DMS79 (cell line): ENCODE measurements at places on chromosomes 12 and 14.

DNA sequence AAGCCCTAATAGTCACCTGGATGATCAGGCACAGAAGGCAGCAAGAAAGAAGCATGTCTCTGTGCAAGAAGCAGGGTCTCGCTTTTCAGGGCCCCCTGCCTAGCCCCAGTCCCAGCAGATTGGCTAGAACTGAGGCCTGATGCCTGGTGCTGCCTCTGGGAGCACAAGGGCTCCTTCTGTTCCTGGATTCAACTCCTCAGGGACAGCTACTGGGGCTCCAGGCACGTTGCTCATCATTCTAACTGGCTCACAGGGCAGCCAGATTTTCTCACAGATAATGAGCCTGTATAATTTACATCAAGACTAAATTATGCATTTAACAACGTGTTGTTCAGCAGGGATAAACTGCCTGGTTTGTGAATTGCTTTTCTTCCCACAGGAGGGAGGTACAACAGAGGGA, 106.5 kb upstream of the PLXNC1 start:
- no peak for DNase-seq

DNA sequence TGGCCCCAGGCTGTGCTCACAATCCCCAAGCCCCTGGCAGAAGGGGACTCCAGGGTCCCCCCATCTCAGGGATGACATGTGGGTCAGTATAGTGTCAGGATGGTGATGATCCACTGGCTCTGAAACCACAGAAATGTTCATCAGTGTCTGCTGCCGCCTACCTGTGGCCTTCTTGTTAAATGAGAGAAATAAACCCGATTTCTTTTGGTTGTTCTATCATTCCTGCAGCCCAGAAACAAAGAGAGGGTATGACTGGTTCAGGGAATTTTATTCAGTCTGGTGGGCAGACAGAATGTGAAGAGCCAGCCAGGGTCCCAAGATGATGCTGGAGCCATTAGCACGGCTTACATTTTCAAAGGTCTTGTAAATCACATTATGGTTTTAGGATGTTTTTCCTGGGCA, 86.6 kb downstream of the CRADD start:
- no peak for DNase-seq

- DNase-seq = no peak
Measured at GRCh38 chr12:27400856-27401354, 45.6 kb upstream of the SMCO2 start.

- no peak for DNase-seq
Measured at GRCh38 chr14:90114554-90114953, 52.8 kb downstream of the KCNK13 start.

DNA sequence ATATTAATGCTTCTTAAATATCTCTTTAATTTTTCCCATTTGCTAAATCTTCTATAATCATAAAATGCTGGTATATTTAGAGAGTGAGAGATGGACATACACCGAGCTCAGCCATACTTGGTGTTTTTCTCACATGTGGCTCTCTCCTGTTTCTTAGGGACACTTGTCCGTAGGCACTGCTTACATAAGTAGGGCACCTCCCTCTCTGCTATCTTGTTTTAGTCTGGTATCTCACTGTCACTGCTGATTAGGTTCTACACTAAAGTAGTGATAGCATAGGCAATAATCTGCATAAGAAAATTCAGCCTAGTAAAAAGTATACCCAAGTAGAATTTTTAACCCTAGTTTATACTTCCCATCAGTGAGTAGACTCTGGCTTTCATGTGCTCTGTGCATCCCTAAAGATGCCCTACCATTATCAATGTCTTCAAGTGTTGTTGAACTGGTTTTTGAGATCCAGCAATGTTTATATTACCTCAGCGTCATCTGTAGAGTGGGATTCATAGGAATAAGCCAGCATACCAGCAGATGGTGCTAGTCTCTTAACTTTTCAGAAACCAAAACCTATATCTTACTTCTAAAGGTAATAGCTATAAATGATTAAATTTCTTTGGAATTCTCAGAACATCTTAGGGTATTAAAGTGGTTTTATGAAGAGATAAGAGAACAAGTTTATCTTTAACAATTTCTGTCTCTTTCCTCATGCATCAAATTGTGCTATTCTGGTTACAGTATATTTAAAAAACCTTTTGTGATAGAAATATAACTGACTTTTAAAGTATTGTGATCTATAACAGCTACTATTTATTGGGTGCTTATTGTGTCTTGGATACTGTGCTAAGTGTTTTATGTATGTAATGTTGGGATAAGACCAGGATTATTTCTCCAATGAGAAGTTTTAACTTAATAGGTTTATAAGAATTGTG, 32.9 kb downstream of the ARID2 start:
- no peak for DNase-seq

DNA sequence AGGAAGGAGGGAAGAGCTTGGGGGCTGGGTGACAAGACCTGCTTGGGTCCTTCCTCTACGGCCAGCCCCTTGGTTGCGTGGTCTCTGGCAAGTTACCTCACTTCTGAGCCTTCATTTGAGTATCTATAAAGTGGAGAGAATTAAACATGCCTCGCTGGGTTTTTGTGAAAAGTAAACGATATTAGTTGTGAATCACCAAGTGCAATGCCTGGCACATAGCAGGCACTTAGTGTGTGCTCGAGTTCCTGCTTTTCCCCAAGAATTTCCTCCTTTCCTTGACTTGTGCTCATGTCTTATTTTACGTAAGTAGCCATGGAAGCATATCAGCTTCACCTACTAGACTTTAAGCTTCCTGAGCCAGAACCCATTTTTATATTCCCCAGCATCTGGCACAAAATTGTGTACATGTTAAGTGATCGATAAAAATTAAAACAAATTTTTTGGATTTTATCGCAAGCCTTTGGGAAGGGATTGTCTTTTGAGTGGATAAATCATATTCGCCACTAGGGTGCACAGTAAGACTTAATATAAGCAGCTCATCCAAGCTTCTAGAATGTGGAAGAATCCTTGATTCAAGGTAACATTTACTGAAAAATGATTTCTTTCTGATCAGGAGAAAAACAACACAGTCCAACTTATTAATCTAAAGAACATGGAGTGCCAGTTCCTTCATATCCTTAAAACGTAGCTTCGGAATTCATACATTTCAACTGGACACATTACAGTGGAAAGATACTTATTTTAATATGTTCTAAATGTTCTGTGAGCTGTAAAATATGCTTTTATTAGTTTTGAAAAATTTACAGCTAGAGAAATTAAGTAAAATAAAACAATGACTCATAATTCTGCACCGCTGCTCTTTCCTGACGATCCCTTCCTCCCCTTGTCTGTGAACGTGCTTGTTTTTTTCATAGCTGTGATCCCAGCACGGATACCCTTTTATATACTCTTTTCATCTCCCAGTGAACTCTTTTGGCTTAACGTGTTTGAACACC, 62.0 kb downstream of the SLC25A47 start:
- peak; percentile 51 for DNase-seq

DNA sequence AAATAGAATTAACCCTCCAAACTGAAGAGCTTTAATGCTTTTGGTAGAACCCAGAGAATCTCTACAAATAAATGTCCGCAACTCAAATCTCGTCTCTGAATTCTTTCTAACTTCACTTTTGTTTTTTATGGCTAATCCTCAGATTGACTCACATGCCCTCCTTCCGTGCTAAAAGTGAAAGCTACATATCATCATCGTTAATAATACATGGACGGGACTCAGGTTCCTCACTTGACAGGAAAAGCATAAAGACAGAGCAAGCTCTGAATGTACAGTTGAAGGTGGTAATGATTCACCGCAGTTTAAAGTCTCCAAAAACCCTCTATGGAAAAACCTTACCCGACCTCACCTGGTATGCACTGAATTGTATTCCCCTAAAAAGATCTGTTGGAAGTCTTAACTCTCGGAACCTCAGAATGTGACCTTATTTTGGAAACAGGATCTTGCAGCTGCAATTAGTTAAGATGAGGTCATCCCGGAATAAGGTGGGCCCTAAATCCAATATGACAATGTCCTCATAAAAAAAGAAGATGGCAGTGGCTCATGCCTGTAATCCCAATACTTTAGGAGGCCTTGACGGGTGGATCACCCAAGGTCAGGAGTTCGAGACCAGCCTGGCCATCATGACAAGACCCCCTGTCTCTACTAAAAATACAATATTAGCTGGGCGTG, 147.4 kb upstream of the FOXN3 start:
- DNase-seq = no peak

- DNase-seq = peak; percentile 99
Measured at GRCh38 chr14:53408175-53408879, 255.2 kb upstream of the DDHD1 start.

GRCh38 chr14:98070536-98070935, 1201.5 kb downstream of the BCL11B start:
- DNase-seq = no peak

DNA sequence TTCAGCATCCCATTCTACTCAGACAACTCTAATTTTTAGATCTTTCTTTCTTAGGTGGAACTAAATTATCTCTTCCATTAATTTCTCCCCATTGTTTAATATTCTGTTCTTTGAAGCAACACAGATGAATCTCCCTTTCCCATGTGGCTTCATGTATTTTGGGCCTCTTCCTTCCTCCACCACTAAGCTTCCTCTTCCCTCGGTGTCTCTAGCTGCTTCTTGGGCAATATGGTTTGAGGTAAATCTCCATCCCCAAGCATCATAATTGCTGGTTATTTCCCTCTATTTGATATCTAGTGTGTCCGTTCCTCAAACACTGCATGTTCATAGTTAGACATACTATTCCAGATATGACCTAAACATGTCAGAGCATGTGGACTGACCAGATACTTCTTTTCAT, 119.2 kb downstream of the PELI2 start:
- DNase-seq = no peak

- no peak for DNase-seq
Measured at GRCh38 chr14:44041700-44042099, 465.4 kb downstream of the FSCB start.

DNA sequence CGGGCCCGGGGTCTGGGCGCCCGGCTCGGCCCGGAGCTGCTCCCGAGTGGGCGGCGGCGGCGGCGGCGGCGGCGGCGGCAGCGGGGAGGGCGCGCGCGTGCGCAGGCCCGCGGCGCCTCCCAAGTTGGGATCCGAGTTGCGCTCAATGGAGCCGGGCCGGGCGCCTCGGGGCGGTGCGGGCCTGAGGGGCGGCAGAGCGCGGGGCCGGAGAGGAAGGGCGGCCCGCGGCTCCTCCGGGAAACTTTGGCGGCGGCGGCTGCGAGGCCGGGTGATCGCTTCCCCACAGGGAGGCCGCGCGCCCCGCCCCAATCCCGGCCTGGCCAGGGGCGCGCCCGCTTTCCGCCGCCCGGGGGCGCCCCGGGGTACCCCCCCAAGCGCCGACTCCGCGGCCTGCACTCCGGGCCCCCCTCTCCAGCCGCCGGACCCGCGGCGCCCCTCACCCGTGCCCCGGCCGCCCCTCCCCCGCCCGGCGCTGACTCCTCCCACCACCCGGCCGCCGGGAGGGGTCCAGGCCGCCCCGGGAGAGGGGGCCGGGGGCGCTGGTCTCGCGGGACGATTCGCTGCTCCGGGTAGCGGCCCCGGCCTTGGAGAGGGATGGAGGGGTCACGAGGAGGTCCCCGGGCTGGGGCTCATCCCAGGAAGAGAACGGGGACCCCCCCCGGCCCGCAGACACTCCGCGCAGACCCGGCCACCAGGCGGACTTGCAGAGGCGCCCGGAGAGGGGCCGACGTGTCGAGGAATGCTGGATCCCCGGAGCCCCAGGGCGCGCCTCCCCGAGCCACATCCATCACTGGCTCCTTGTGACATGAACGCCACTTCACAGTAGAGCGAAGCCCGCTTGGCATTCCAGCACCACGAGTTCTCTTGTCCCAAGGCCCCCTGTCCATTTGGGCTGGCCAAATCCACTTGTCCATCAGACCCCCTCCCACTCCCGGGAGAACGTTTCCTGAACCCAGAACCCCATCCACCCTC, at the start of gene RILPL1:
Gene RILPL1, minus strand, starts transcription at position 48 of the 972 bp plus-strand sequence. CDS start 237 bp downstream, outside the sequence.
- DNase-seq = no peak

DNA sequence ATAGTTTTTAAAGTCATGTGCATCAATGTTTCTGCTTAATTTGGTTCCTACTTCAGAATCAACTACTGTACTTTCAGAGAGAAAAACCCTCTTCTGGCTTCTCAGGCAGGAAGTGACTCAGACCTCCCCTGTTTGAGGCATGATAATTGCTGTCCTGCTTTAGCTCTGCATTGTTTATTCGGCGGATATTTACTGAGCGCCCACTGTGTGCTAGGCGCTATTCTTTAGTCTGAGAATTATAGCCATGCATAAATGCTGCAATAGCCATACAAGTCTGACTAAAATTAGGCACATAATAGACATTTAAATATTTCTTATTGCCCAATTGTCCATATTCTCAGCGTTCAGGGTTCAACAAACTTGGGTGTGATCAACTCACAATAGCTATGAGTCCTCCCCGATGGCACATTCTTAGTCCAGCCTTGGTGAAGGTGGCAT, 6.1 kb upstream of the AMIGO2 start:
- no peak for DNase-seq

DNA sequence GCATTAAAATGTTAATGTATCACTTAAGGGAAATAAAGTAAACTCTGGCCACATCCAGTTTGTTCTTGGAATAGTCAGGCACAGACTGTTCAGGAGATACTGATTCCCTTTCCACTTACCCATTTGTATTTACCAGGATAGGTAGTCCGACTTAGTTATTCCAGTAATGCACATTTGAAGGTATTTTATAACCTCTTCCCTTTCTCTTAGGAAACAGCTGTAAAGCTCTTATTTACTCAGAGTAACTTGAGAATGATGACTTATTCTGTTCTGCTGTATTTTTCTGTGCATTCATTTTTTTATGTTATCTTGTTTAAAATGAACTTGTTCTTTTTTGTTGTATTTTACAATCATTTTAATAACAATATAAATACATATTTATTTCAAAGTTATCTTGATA, 78.0 kb downstream of the METTL25 start:
- DNase-seq = no peak

DNA sequence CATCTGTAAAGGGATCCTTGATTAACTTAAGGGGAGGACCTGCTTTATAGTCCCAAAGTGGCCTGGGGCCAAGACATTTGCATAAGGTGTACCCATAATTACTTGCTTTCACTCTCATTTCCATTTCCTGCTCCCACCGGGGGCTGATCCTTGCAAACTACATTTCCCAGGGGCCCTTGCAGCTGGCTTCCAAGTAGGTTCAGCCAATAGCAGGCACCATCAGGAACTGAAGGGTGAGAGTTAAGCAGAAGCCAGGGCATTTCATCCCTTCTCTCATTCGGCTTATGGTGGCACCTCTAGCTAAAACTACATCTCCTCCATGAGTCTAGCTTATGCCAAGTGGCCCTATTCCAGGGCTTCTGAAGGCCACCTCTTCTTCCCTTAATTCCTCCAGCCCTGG, 88.8 kb downstream of the CCDC60 start:
- DNase-seq = no peak

DNA sequence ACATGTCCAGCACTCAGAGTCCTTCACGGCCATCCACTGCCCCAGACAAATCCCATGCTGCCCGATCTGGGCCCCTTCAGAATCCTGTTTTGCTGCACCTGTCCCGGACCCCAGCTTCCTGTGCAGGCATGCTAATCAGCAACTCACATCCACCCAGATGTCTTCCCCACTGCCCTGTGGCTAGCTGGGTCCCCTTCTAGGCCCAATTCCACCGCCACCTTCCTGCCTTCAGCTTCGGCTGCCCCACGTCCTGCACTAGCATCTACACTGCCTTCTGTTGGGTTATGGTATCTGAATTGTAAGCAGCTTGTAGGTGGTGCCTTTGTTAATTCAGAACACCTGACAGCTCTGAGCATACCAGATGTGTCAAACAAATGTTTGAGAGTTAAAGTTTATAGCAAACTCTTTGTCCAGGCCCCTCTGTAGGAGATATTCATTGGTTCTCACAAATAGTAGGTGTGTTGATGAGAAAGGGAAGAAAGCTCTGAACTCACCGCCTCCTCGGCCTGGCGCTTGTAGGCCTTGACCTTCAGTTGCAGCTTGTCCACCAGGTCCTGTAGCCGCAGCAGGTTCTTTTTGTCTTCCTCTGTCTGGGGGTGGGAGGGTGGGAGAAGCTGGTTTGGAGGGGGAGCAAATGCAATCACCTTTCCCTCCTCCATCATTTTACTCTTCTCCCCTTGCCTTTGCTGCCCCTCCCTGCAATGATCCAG, 6.0 kb downstream of the CMTM5 start:
- DNase-seq = no peak
